ENCODE measurements at places on chromosomes 5 and 9.

DNA sequence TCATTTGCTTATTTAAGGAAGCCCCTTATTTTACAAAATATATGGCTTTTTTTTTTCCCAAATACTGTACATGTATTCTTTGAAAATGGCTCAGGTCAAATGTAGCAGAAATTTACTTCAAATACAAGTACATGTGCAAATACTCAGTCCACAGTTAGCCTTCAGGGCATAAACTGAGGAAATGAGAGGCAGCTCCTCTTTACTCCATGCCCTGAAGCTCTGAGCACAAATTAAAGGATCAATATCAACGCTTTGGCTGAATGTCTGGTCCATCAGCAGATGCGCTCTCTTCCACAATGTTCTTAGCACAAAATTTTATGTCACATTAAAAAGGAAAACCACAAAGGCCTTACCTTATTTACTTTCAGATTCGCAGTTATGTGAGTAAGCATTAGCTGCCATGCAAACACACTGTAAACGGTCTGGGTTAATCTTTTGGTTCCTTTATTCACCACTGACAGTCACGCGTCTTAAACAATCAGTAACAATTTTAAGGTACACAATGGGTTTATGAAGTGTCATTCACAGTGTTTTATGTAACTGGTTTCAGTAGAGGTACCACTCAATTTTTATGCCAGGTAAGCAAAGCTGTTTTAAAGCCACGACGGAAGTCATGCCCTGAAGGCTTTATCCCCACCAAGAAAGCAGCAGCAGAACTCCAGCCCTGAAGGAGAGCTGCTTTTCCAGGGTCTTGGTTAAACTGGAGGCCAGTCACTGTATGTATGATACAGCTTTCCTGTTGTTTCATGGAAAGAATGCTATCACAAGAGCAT lies 103.4 kb downstream of the OTULIN start:
- DNase-seq: no peak

- no peak for DNase-seq
Observed at GRCh38 chr9:85516455-85516854, 225.3 kb downstream of the AGTPBP1 start.

DNA sequence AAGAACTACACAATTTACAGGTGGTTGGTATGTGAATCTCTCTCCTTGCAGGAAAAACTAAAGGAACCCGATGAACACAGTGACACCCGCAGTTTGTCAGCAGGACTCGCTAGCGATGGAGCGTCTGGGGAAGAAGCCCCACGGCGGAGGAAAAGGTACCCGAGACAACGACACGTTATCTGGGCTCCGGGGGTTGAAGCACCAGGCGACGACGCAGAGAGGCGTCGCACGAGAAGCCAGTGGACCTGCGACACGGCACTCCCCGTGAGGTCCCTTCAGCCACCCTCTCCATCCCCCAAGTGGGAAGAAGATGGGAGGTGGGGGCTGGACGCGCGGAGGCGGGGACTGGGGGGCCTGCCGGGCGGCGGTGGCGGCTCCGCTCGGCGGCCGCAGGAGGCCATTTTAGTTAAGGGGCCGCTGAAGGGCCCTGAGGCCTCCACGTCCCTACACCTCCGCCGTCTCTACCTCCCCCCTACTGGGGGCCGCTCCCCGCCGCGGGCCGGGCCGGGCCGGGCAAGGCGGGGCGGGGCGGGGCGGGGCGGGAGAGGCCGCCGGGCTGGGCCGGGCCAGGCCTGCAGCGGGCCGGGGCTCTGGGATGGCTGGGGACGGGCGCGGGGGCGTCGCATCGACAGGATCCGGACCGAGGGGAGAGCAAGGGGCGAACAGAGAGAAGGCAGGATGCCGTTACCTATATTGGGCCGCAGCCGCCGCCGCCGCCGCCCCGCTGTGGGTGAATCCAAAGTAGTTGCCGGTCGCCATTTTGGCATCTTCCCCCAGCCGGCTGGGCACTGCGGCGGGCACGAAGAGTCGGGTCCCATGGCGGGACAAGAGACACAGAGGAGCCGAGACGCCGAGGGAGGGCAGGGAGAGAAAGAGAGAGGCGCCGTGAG lies 754 bp downstream of the ZFR start:
- peak; percentile 3 for DNase-seq

DNA sequence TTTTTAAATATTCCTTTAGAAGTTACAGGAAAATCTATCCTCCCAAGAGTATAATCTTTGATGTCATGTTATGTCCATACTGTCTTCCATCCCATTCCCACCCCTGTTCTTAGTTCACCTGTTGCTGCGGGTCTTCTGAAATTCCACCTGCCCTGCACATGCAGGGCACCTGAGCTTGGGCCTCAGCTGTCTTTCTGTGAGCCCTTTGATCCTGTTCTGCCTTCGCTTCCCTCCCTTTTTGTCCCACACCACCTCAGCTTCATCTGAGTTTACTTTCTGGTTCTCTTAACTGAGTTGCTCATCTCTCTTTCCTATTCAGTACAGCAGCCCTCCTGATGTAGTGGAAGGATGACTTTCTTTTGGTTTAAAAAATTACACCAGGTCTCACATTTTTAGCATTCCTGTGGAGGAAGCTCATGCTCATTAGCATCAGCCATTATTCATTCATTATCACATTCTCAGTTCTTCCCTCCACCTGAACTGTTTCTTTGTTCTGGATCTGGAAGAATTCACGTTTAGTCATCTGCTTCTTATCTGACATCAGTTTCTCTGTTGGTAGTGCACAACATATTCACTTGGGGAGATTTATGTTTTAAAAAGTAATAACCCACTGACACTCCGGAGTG lies 211.0 kb downstream of the ADCY2 start:
- DNase-seq: no peak

DNA sequence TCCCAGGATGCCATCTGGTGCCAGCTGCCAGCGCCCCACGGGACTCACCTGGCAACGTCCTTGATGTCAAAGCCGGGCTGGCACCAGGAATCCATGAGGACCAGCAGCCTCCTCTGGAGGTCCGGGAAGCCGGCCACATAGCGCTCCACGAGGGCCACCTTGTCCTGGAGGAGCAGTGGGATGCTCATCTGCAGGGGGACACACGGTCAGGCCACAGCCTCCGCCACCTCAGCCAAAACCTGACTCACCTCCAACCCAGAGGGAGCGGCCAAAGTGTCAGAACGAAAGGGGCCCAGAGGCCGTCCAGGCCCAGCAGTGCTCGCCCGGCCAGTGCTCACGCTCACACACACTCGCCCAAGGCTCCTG lies 56.5 kb downstream of the EXD3 start:
- DNase-seq: no peak

- DNase-seq: no peak
Observed at GRCh38 chr5:157362502-157362901, 96.6 kb downstream of the CYFIP2 start.

- no peak for DNase-seq
Observed at GRCh38 chr5:142437563-142437962, 112.7 kb upstream of the SPRY4 start.

- no peak for DNase-seq
Observed at GRCh38 chr5:125088522-125089105, 342.2 kb upstream of the ZNF608 start.

- DNase-seq: no peak
Observed at GRCh38 chr5:53713978-53714666, 153.7 kb downstream of the NDUFS4 start.

DNA sequence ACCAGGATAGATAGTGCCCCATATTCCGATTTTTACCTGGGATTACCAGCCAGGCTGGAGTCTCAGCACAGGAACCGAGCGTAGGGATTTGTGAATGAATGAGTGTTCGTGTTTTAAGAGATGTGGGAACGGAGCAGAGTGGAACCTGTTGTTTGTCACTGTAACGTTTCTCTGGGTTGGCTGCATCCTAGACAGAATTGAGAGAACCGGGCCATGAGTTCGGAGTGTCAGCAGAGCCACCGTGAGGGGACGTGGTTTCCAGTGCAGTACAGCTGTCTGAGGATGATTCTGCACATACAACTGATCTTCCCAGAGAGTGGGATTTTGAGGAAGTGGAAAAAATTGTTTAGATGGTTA lies 1.2 kb downstream of the PDE8B start:
- no peak for DNase-seq

DNA sequence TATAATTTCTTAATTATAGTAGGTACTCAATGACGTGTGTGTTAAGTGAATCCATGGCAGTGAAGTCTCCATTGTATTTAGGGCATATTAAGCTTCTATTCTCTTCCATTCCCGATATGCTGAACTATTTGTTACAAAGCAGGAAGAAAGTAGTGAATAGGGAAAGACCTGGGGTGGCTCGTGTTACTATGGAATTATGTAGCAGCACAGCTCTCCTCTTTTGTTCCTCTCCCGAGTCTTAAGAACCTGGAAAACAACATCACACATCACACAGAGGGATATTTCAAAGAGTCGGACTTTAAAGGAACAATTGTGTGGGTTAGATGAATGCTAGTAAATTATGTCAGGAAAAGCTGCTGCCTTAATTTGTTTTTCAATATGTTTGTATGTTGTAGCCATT lies 131.8 kb downstream of the PCSK5 start:
- no peak for DNase-seq

GRCh38 chr5:135034236-135034962 lies 371 bp upstream of the PITX1 start:
- DNase-seq: no peak

- no peak for DNase-seq
Observed at GRCh38 chr5:167261309-167262100, 1029.9 kb upstream of the WWC1 start.

DNA sequence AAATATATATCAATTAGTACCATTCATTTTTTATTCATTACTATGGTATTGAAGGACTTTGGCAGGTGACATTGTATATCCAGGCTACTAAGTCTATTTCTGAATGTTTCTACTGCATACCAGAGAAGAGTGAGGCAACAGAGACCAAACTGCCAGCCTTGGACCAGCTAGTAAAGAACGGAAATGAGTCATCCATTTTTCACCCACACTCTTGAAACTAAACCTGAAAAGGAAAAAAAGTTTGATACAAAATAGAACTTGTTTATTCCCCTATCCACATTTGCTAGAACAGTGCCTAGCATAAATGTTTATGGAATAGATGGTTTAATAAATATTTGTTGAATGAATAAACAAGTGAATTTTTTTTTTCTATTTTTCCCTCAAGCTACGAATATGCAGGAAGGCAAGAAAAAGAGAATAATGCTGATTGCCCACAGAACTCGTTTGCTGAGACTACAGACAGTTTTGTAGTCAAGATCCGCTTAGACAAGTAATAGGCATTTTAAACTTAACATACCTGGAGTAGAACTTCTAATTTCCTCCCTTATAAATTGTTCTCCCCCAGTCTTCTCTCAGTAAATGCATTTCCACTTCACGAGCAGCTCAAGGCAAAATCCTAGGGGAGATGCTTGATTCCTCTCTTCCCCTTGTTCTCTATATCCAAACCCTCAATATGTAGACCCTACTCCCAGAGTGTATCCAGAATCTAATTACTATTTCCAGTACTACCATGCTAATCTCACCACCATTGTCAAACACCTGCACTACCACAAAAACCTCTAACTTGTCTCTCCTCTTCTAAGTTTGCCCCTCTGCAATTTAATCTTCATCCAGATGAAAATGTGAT lies 146.2 kb upstream of the RASA1 start:
- DNase-seq: no peak

GRCh38 chr9:134681061-134681661 lies 39.6 kb downstream of the COL5A1 start:
- no peak for DNase-seq

GRCh38 chr5:73818357-73818756 lies 192.4 kb downstream of the ARHGEF28 start:
- no peak for DNase-seq

DNA sequence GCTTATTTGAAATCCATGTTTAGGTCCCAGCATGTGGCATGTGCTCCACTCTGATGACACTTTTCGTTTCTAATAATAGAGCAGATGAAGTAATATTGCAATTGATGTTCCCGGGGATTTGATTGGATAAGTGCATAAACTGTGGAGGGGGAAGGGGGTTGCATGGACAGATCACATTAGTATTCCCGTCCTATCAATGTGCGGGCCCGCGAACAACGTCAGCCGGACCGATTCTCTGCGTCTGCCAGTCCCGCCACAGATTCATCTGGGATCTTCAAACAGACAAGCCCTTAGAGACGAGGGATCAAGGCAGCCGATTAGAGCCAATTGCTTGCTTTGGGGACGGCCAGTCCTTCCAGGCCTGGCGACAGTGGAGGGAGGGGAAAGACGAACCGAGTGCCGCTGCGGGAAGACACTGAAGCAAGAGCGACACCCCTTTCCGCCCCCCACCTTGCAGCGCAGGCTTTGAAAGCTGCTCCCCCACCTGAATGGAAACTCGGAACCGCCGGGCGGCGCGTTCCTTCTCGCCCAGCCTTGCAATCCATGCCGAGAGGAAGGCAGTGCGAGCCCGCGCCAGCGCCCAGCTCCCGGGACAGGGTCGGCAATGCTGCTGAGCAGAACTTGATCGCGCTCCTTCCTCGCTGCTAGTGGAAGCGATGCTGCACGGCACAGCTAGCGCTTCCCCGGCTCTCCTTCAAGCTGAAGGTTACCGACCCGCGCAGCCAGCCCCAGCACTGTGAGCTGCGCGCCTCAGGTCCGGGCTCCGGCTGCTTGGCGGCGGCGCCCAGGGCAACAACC lies at the start of gene RGS7BP:
RGS7BP (plus strand) TSS at position 247 of the 798 bp plus-strand sequence. CDS start 610 bp downstream, outside the sequence.
- DNase-seq: no peak

DNA sequence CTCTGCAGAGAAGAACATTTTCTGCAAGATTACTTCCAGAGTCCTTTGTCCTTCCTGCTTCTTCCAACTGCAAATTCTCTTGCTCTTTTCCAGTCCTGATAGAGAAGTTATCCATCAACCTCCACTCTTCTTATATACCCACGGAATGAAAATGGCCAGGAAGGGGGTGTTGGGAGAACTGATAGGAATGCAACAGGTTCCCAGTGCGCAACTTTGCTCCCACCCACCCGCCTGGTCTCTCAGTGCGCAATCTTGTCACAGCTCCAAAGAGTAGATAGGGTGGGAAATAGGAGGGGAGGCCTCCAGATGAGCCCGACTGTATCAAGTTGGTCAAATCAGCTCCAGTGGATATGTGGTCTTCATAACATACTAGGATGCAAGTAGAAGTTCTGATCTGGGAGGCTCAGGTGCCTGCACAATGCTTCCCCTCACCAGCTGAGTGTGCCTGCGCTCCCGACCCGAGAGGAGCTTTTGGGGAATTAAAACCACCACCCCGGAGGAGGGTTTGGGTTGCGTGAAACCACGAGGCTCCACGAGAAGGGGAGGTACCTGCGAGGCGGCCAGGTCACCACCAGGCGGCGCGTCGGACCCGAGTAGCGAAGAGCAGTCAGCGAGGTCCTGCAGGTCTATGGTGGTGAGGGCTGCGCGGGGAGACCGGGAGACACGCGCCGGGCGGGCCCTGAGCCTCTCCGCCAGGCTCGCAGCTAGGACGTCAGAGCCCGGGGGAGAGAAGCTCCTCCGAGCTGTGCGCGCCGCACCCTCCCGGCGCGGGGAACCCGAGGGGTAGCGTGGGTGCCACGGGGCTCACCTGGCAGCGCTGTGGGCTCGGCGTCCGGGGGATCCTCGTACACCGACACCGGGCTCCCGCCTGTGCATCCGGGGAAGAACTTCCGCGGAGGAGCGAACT lies 835 bp downstream of the MCIDAS start:
- no peak for DNase-seq
